Activated naive CD4-positive, alpha-beta T cell treated with anti-CD3 and anti-CD28 coated beads, Interleukin-2, amount 50 U/mL, for 72 hours (primary cell): ENCODE measurements at places on chromosomes 12 and 14. TPM values are rescaled to one million over a fixed set of nuclear protein-coding genes. Genes with fewer than 3 reads are reported as not detected.

- DNase-seq: no peak
Observed at GRCh38 chr12:94994312-94994711, 9.2 kb downstream of the NDUFA12 start.

GRCh38 chr12:43284486-43285158, 267.4 kb downstream of the ADAMTS20 start:
- DNase-seq: no peak

DNA sequence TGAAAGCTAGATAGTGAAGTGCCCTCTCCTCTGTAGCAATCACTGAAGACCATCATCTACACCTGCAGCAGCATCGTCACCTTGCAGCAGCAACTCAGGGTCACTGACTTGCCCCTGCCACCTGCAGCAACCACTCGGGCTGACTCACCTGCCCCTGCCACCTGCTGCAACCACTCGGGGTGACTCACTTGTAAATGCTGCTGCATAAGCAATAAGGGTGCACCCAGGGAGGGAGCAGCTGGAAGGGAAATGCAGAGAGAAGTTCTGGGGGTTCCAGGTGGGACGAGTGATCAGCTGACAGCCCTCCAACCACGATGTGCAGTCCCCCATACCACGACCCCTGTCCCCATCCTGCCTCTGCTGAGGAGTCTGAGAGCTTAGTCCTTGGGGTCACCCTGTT, 357.1 kb upstream of the SFSWAP start:
- DNase-seq: no peak

DNA sequence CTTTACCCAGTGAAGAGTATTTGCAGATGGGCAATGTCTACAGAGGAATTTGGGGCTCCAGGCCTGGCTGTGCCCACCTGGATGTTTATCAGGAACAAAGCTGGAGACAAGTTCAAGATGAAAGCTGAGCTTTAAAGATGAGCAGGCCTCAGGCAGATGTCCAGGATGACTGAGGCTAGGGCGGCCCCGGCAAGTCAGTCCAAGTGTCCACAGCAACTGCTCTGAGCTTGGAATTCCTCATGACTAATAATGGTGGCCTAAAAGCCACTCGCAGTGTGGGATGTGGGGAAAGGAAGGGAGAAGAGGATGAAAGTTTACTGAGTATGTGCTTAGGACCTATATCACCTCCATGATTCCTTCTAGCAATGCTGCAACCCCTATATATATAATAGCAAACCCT, 128.2 kb upstream of the NOS1 start:
- no peak for DNase-seq

DNA sequence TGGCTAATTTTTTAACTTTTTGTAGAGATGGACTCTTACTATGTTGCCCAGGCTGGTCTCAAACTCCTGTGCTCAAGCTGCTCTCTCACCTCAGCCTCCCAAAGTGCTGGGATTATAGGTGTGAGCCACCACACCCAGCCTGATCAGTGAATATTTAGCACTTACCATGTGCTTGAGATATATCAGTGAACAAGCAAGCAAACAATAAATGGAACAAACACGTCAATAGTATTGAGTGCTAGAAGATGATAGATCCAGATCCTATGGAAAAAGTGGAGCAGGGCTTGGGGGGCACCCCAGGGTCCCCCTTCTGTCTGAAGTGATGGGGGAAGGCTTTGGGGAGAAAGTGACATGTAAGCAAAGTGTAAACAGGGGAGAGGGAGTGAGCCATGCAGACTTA, 83.8 kb downstream of the NT5DC3 start:
- DNase-seq: no peak

DNA sequence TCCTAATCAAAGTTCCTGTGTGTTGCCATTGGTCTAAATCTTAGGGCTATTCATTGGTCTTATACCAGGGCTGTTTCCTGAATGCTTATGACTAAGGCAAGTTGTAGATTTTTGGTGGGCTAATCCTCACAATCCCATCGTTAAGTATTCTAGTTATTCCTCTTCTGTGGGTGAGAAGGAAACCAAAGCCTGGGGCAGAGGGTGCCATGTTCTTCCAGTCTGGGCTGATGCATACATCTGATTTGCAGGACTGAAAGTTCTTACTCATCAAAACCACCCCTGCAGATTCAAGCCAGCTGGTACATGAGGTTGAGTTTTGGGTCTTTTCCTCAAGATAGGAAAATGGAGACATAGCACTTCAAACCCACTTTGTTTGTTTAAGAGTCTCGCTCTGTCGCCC, 25.7 kb downstream of the PPP1CC start:
- DNase-seq: no peak

- no peak for DNase-seq
Observed at GRCh38 chr12:120940799-120941198, 36.6 kb upstream of the SPPL3 start.

DNA sequence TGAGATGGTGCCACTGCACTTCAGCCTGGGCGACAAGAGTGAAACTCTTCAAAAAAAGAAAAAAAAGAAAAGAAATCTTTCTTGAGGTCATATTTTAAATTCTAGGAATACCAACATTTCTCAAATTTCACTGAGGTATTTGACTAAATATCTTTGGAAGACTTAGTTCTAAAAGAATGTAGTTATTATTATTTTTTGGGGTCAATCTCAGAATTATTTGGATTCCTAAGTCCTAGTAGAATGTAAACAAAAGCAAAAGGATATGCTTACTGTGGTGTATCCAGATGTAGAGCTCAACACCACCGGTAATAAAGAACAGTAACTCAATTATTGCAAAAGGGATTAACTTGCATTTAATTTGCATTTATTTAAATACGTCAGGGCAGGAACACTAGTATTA, 25.0 kb downstream of the PRICKLE1 start:
- DNase-seq: no peak

- DNase-seq: no peak
Observed at GRCh38 chr14:94143711-94144110, 14.3 kb upstream of the IFI27L2 start.

GRCh38 chr12:125657681-125658080, 592.4 kb downstream of the AACS start:
- no peak for DNase-seq

DNA sequence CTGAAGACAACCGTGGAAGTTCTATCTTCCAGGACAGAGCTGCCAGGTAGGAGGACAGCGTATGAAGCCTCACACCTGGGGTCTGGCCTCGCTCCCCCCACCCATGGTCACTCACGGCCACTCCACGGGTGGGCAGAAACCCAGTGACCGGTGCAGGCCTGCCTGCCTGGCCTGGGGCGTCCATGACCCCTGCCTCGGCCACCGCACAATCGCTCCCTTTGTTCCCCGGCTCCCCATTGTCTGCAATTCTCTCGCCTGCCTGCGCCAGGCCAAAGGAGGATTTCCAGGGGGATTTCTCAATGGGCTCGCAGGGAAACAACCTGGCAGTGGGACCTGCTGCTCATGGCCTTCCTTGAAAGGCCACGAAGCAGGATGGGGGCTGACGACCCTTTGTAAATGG, 22.6 kb downstream of the CCDC85C start:
- no peak for DNase-seq

DNA sequence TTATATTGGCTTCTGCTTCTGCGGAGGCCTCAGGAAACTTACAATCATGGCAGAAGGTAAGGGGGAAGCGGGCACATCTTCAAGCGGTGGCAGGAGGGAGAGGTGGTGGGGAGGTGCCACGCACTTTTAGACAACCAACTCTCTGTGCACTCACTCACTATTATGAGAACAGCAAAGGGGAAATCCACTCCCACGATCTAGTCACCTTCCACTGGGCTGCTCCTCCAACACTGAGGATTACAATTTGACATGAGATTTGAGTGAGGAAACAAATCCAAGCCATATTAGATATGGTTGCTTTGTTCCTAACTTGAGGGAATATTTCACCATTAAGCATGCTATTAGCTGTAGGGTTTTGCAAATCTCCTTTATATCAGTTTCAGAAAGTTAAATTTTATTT, 80.3 kb downstream of the UNC79 start:
- no peak for DNase-seq

GRCh38 chr12:26791301-26791791, 41.6 kb downstream of the ITPR2 start:
- DNase-seq: no peak

GRCh38 chr12:22529281-22530060, 14.9 kb downstream of the C2CD5 start:
- DNase-seq: no peak

- no peak for DNase-seq
Observed at GRCh38 chr14:56059054-56059453, 59.2 kb upstream of the PELI2 start.

- DNase-seq: no peak
Observed at GRCh38 chr12:106582249-106582591, 584 bp upstream of the RFX4 start.

DNA sequence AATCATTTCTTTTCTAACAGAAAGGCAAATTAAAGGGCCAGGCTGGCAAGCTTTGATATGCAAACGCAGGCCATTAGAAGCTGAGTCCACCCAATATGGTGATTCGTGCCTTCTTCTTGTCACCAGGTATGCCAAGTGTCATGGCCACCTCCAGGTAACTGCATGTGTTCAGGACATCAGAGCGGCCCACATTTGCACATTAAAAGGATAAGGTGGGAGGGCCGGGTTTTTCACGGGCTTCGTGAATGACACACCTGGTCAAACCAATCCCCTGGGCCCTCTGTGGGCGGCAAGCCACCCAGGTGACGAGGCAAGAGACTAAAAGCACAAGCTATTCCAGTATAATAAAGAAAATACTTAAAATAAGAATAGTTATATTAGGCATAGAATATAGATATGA, 75.9 kb upstream of the TSPAN11 start:
- no peak for DNase-seq

DNA sequence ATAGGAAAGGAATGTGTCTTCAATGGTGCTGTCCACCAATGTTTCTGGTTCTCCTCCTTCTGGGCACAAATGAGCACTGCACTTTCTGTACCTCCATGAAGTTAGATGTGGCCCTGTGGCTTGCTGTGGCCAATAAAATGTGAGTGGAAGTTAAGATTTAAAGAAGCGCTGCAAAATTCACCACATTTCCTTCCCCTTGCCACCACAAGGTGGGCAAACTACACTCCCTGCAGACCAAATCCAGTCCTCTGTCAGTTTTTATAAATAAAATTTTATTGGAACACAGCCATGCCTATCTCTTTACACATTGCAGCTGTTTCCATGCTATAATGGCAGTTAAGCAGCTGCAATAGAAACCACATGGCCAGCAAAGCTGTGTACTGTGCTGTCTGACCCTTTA, 141.4 kb upstream of the TMPO start:
- DNase-seq: no peak

GRCh38 chr14:81178063-81178462, 42.7 kb downstream of the GTF2A1 start:
- no peak for DNase-seq

DNA sequence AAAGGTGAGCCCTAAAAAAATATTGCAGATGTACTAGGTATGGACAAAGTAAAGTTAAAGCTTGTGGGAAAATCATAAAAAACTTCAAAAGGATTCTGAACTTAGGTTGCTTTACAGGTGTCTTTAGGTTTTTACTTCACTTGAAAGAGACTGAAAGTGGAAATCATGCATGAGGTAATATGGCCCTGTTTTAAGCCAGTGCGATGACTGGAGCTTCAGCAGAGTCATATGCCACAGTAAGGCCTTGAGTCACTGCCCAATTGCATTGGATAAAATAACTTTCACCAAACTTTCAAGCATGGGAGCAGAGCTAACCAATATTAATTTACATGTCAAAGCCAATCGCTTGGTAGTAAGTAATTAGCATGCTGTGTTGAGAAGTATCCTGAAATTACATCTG, 63.9 kb upstream of the TMEM260 start:
- DNase-seq: no peak

DNA sequence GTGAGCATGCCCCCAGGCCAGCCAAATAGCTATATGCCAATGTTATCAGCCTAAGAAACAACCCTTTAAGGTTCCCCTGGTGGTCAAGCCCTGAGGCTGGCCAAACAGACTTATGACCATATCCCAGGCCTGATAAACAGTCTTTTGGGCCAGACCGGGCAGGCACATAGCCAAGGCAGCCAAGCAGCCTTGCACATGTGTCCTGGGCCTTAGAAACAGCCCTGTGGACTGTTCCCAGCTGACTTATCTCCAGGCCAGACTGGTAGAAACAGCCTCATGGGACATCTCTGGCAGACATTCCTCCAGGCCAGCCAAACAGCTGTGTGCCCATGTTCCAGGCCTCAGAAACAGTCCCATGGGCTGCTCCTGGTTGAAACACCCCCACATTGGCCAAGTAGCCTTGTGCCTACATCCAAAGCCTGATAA, 295.0 kb upstream of the MGAT4C start:
- DNase-seq: no peak

DNA sequence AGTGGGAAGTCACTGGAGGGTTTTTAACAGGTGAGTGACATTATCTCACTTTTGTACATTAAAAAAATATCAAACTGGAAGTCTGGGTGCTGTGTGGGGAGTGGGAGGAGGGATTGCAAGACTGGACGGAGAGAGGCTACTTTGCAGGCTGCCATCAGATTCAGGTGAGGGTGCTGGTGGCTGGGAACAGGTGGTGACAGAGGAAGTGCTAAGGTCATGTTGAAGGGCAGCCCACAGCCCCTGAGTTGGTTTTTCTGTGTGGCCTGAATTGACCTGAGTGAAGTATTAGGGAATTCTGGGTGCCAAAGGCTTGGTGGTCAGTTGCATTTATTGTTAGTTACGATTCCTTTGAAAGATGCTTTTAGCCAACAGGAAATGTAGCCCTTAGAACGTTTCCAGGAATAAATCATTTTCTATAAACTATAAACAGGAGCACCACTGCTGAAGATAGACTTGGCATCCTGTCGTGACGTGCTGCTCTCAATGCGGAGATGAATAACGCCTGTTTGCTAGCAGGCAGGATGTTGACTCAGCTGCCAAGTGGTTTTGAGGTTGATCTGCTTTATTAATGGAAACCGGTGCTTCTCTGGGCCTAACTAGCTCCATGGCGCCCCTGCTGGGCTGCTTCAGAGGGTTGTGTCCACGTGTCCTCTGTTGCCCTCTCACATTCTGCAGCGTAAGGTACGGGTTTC, 707.5 kb upstream of the TMEM132C start:
- DNase-seq: peak; percentile 67

GRCh38 chr12:21881965-21882364, 59.3 kb downstream of the ABCC9 start:
- no peak for DNase-seq

- no peak for DNase-seq
Observed at GRCh38 chr14:68599896-68600610, 192.8 kb downstream of the ZFP36L1 start.

GRCh38 chr12:70664465-70664881, 27.2 kb upstream of the PTPRB start:
- DNase-seq: no peak

DNA sequence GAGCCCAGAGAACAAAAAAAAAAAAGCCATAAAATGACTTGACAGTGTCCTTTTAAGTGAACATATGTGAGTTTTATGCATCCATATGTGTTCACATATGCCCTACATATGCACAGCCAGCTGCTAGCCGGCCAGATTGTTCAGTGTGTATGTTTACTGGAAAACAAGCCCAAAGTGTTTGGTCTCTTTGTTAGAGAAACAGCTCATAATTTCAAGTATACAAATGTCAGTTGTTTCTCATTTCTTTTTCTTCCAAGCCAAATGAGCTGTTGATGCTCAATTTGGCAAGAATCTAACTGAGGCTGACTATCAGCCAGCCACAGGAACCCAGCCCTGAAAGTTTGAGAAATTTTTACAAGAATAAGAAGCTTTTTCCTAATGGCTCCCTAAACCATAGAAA, 60.8 kb upstream of the TSPAN8 start:
- no peak for DNase-seq

Gene BHLHE41
- total RNA-seq: not detected

Gene ANP32D
- total RNA-seq: not detected

Gene ESPL1
- total RNA-seq: 32.8 TPM
